ENCODE measurements at places on chromosomes 2 and 18. TPM values are rescaled to one million over a fixed set of nuclear protein-coding genes. Genes with fewer than 3 reads are reported as not detected.

GRCh38 chr2:51960281-51960680 lies 928.3 kb upstream of the NRXN1 start:
- DNase-seq = no peak

- DNase-seq = peak; percentile 27
Observed at GRCh38 chr2:203763241-203763937, 57.0 kb downstream of the CD28 start.

DNA sequence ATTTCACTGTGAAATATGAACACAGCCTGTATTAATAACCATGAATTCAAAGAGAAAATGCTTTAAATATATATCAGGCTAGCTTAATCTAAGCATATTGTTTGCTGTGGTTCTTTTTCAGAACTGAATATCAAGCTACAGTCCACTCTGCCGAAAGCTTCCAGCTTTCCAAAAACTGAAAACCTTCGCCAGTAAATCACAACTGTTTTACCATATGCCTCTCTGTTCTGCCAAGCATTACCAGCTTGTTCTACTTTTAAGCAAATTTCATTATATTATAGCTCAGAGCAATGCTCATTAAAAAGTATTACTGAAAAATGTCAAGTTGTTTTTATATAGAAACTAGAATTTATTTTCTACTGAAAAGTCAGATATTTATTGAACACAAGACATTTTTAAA lies 277.4 kb downstream of the NRXN1 start:
- DNase-seq = no peak

- DNase-seq = no peak
Observed at GRCh38 chr18:22346953-22347605, 70.6 kb downstream of the CTAGE1 start.

GRCh38 chr2:26246818-26247217 lies 2.1 kb downstream of the HADHB start:
- no peak for DNase-seq

- no peak for DNase-seq
Observed at GRCh38 chr2:151638990-151639389, 95.3 kb downstream of the NEB start.

GRCh38 chr2:63875131-63875527 lies 33.4 kb downstream of the UGP2 start:
- DNase-seq = no peak

DNA sequence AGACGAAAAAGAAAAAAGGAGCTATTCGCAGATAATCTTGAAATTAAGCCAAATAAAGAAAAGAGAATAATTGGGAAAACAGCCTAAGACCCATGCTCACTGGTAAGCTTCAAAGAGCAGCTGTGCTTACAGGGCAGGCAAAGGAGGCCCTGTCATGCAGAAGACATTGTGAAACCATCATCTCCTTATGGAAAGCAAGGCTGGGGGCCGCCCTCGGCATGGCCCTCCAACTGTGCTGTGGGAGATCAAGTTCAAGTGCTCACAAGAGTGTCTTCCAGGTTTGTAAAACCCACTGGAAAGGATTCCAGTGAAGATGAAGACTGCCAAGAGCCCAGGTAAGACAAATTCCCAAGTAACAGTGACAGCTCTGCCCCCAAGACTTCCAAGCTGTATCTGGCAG lies 32.2 kb downstream of the ACVR1 start:
- DNase-seq = no peak

DNA sequence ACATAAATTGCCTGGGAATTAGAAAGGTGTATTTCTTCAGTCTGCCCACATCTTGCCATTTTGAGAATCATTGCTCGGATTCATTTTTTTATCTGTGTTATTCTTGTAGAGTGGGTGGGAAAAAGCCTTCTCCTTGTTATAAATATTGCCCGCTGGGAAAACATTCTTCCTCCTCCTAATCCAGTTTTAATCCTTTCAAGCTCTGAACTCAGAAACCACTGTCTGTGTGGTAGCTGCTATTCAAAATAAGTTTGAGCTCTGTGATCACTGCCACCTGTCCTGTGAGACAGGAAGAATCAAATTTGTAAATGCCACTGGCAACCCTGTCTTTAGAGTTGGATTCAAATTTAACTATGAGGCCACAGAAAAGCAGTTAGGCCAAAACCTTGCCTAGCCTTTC lies 1875.2 kb upstream of the PIK3C3 start:
- DNase-seq = no peak

CHPF gene
- 20.3 TPM for polyA plus RNA-seq

DOCK10 gene
- 10.3 TPM for polyA plus RNA-seq

HMSD gene
- polyA plus RNA-seq = 3.6 TPM

ACOXL gene
- 1.1 TPM for polyA plus RNA-seq

KYNU gene
- 5.3 TPM for polyA plus RNA-seq
